GM23248 (cell line): ENCODE measurements at places on chromosomes 7 and 10.

GRCh38 chr10:110426294-110427181 is 71.2 kb upstream of the DUSP5 start:
- peak; percentile 87 for DNase-seq

- no peak for DNase-seq
These were observed 76.0 kb downstream of the CARD11 start for GRCh38 chr7:2967705-2968104.

DNA sequence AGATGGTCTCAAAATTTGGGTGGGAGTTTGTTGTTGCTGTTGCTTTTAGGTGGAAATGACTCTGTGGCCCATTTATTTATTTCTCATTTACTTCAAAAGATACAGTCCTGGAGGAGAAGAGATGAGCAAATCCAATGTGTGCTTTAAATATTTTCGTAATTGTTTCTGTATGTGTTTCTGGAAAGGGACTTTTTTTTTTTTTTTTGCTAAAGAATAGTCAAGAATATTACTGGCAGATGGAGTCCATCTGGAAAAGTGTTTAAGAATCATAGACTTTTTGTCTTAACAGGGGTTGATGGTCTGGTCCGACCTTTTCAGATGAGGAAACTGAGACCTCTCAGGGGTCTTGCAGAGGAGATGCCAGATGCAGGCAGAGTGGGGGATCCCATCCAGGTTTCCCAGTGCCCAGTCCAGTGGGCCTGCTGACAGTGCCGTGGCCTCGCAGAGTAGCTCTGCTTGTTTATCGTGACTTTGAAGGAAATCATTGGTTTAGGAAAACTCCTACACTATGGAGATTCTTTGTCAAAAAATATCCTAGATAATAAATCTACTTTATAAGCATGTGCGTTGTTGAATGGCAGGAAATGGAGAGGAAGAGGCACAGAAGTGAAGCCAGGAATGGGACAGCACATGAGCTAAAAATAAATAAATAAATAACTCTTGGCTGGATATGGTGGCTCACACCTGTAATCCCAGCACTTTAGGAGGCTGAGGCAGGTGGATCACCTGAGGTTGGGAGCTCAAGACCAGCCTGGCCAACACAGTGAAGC is 164.3 kb upstream of the SVIL start:
- peak; percentile 45 for DNase-seq

DNA sequence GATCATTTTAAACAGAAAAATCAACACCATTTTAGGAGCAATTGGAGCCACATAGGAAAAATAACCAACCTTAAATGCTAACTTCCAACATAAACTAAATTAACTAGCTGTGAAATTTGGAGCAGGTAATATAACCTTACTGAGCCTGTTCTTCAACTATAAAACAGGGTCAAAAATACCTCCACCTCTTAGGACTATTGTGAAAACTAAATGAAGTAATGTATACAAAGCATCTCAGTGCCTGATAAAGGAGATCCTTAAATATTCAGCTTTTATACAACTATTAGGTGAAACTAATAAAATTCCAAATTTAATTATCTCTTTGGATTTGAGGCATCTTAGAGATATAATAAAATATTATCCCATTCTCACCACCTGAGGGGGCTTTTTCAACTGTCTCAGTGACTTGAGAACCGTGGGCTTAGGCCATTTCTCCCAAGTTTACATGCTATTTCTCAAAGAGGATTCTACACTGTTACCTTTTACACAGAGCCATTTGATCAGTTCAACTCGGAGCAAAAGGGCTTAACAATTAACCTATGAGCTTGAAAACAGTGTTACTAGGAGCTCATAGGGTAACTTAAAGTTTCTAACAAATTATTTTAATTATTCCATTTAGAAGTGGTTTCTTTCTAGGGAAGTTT is 165.0 kb upstream of the ASAH2 start:
- peak; percentile 42 for DNase-seq

GRCh38 chr7:2289111-2289586 is 25.1 kb downstream of the SNX8 start:
- DNase-seq: peak; percentile 12

DNA sequence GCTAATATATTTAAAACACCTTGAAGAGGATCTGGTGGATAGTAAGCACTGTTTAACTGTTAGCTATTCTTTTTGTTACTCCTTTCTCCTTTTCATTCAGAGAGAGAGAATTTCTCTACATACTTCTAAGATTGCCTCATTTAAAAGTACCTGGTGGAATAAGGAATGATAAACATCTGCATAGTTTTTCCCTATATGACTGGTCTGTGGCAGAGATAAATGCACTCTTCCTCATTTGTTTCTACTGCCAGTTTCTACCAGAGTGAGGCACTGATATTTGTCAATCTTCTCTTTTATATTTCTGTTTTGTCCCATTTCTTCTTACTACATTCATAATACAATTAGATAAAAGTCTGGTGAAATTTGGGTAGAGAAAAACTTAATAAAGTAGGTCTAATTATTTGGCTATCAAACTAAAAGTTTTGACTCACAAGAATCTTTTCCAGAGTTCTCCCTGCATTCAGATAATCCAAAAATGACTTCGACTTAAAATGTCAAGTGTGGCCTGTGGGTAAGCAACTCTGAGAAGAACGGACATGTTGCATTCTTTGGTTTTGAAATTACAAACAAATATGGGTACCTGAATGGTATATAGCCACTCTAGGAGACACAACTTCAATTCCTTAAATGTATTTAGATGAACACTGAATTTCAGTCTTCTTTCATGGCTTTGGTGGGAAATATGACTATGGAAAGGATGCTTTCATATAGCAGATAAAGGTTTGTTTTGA is 38.8 kb downstream of the RNLS start:
- DNase-seq: no peak

DNA sequence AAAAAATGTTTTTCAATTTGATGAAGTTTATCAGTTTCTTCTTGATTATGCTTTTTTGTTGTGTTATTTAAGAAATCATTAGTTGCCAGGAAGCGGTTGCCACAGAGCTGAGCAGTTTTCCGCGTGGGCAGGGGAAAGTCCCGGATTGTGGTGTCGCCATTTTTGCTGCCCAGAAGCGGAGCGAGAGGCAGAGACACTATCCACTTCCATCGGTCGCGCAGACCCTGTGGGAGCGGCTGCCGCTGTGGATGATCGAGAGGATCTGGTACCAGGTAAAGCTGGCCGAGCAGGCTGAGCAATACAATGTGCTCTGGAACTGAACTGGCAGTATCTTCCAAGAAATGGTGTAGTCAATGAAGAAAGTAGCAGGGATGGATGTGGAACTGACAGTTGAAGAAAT is 119.8 kb downstream of the ZNF736 start:
- DNase-seq: no peak

DNA sequence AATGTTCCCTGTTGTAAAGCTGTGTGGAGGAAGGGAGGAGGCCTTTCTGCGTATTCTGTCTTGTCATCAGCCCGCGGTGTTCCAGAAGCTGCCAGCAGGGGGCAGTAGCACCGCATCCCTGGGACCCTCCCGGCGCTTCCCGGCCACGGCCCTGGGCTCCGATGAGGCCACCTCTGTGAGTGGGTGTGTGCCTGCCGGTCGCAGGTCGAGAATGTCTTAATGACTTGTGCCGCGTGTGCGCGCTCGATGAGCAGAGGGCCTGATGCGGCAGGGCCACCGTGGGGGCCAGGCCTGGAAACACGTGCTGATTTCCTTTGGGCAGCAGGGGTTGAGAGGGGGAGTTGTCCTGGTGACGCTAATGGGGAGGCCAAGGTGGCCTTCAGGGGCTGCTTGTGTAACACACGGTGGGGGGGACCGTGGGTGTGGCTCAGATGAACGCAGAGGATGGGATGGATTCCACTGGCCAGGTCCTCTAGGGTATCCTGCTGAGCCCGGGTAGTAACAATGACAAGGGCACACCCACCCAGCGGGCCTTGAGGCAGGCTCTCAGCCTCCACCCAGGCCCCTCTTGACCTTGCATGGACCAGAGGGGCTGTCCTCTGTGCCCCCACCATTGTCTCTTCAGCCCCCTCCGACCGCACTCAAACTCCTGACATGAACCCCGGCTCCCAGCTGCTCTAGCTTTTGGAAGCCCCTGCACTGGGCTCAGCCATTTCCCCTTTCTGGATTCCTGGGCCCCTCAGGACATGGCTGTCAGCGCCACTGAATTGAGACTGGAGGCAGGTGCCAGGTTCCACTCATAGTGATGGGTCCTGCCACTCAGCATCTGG is 135.9 kb upstream of the PODXL start:
- DNase-seq: peak; percentile 69

DNA sequence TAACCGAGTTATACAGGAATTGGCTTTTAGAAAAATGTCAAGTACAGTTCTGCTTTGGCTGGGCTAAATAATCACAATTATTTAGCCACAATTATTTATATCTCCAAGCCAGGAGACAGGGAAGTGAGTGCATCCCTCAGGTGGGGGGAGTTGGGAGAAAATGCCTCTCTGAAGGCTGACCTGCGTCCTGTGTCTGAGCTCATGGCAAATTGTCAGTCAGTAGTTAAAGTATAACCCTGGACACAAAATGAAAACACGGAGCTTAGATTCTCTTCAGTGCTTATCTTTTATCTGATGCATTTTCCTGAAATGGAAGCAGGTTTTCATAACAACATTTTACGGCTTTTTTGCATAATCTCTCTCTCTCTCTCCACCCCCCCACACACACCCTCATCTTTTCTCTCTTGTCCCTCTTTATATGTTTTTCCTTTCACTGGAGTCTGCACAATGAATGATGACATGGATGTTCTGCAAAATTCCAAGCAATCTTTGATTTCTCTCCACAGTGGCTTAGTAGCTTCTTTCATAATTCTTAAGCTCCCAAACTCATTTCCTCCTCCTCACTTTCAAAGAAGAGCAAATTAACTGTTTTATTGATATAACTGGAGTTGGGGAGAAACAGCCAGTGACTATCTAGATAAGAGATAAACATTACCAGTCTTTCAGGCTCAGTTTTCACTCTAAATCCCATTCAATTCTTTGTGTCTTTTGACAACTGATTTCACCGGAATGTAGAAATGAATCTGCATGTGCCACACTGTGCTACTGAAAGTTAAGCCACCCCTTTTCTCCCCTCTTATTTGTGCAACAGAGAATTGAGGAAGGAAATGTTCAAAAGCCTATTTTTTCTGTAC is 521.4 kb upstream of the GHITM start:
- no peak for DNase-seq

- DNase-seq: no peak
These were observed 145.7 kb upstream of the AHR start for GRCh38 chr7:17152721-17153120.

DNA sequence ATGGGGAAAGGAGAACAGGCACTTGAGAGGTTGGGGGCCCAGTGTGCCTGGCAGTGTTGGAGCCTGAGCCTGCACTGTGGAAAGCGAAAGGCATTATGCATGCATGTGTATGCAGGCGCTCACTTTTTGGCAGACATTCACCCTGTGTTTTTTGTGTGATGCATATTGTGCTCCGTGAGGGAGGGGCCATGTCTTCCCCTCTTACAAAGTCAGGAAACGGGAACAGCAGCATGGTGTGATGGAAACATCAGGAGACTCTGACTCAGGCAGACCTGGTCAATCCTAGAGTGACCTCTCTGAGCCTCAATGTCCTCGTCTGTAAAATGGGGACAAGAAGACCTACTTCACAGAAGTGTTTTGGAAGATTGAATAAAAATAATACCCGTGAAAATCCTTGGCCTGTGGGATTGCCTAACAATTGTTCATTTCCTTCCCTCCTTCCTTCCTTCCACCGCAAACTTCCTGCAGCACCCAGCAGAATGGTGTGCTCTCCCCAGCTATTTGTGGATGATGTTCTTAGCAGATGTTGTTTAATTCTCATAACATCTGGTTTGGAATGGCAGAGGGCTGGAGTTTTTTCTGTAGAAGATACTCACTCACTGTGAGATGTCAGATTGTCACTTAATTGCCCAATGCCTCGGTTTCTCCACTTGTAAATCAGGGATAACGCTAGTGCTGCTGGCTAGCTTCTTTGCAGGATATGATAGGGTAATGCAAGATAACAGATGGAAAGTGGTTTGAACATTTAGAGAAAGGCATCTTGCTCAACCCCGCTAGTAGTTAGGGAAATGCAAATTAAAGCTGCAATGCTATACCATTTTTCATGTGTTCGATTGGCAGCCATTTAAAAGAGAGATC is 39.8 kb downstream of the CDH23 start:
- DNase-seq: no peak

DNA sequence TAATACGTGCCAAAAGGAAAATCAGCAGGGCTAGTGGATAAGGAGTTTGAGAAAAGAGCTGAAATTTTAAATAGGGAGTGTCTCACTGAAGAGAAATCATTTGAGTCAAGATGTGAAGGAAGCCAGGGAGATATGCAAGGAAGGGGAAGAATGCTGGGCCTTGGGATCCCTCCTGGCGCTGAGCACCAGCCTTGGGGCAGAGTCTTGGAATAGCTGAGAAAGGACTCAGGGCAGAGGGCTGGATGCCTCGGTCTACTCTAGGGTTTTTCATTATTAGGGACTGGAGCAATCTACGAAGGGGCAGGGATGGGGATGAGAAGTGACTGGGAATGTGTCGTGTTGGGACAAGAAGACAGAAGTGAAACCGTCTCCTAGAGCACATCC is 484 bp downstream of the ZWINT start:
- DNase-seq: peak; percentile 25

DNA sequence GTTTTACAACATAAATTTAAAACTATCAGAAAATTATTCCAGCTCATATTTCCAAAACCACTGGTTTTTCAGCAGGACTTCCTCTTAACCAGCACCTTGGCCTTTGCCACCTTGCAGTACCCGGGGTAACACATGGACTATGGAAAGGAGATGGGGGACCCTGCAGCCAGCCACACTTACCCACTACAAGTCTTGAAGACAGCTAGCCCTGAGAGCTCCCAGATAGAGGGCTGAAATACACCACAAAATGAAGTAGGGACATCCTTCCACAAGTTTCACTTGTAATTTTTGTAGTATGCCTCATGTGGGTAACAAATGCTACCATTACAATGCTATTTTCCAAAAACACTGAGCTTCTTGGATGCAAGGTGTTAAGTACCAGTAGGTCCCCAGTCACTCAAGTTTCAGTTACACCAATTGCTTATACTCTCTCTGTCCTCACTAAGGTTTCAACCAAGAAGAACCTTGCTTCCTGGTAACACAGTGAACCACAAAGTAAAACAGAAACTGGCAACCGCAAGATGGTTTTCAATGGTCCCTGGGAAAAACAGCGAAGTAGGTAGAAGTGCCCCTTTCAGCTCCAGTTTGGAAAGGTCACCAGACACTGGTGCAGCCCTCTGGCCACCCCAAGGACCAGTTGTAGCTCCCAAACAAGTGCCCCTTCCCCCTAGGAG is 110.9 kb downstream of the SGMS1 start:
- DNase-seq: no peak

GRCh38 chr7:158979023-158979529 is 122.7 kb downstream of the DYNC2I1 start:
- no peak for DNase-seq

- peak; percentile 32 for DNase-seq
These were observed 54.3 kb downstream of the SLC16A9 start for GRCh38 chr10:59655309-59655708.

DNA sequence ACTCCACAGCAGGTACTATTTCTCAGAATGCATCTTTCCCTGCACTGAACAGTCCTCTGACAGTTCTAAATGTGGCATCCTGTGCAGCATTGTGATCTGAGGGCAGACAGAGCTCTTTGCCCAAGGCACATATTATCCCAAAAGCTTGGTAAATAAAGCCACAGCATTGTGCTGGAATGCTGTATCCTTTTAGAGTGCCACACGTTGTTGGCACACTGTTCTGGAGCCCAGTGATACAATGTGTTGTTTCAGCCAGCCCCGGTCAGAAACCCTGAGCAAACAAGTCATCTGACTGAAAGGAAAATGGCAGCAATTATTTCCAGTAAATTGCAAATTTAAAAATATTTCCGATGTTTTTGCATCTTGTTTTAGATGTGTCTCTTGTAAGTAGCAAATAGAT is 45.4 kb downstream of the NAMPT start:
- peak; percentile 10 for DNase-seq

- DNase-seq: no peak
These were observed 108.0 kb downstream of the DOCK1 start for GRCh38 chr10:127013211-127013656.
